CD4-positive, alpha-beta T cell treated with Interleukin-15 for 1 hour (primary cell): ENCODE measurements at places on chromosomes 2 and 18.

DNA sequence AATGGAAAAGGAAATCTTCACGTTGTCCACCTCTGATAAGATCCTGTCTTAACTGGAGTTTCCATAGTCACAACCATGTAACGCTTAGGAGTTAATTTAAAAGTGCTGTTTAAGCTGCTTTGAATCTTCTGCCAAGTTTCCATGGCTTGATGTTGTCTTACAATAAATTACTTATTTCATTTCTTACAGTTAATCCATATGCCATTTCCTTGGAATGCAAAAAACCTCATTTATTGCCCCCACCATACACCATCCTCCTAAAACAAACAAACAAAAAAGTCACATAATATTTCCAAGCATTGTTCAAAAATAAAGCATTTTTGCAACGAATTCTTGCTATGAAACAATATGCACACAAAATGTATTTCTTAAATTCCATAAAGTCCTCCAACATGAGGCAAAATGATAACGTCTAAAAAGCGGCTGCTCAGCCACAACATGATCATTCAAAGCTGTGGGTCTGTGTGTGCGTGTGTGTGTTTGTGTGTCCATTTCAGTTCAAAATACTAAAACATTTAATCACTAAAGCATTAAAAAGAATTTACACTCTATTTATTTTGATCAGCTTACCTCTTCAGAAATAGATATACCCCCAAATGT lies 46.8 kb upstream of the PXDN start:
- DNase-seq = no peak

DNA sequence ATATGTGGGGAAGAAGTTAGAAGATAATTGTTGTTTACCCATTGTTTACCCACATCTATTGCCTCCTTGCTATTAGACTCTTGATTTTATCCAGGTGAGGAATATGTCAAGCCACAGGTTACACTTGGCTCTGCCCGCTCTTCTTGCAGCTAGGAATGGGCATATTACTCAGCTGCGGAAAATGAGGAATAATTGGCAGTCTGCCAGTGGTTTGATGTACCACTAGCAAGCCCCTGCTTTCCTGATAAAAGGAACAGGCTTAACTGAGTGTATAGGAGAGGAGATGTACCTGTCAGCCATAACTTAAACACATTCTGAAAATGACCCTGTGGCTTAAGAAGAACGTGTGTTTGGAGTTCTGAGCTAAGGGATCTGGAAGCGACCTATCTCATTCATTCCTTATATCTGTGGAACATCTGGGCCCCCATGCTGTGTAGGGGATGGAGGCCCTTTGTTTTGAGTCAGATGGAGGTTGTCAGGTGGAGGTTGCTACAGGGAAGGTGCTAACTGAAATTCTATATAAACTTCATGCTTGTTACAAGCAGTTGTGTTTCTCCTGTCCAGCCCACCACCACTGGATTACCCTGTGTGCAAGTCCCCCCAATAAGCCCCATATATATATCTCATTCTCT lies 4.6 kb upstream of the FMNL2 start:
- no peak for DNase-seq

DNA sequence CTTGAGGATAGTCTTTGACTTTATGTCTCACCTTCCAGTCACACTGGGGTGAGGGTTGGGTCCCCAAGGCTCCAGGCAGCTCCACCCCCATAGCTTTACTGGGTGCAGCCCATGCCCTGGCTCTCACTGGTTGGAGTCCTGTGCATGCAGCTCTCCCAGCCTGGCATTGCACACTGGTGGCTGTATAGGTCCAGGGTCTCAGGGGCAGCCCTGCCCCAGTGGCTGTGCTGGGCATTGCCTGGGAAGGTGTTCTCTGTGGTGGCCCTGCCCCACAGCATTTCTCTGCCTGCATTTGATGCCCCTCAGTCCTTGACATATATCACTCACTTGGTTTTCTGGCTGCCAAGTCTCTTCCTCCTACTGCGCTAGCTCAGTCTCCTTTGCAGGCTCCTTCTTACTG lies 21.2 kb downstream of the MPHOSPH10 start:
- DNase-seq = no peak

DNA sequence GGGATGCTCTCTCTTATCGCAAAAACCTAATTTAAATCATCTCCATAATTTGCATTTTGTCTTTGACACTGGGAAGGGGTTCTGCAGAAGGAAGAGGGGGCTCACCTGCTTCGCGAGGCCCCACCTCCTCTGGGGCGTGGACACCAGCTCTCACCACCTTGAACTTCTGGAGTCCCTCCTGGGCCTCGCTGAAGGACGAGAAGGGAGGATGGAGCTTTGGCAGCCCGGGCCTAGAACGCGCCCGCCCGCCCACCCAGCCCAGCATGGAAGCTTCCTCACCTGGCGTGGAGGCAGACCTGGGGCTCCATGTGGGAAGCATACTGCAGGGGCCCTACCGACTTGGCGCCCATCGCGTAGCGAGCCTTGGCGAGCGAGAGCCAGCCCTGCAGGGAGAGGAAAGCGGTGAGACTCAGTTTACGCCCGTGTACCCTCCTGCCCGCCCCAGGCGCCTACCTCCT lies 1.1 kb upstream of the IMP4 start:
- DNase-seq = no peak

DNA sequence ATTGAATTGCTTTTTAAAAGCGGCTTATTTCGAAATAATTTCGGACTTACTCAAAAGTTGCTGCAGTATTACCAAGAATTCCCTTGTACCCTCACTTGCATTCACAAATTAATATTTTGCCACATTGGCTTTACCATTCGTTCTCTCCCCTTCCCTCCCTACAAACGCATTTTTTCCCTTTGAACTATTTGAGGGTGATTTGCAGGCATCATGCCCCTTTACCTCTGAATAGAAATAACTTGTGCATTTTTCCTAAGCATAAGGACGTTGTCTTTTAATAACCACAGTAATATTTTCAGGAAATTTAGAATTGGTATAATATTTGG lies 608 bp downstream of the CCDC138 start:
- DNase-seq = no peak

DNA sequence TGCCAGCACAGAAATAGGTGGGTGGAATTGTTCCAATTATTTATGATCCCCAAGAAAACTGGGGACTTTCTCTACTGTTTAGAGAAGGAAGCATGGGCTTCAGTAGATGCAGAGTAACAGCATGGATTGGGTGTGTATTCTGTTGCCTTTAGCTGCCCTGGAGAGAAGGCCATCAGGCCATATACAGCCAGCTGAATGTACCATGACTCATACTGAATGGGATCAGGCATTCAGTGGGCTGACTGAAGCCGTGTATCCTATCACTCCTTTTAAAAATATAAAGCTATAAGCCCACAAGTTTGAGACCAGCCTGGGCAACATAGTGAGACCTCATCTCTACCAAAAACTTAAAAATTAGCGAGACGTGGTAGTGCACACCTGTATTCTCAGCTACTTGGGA lies 16.7 kb upstream of the PLEKHM3 start:
- DNase-seq = no peak

DNA sequence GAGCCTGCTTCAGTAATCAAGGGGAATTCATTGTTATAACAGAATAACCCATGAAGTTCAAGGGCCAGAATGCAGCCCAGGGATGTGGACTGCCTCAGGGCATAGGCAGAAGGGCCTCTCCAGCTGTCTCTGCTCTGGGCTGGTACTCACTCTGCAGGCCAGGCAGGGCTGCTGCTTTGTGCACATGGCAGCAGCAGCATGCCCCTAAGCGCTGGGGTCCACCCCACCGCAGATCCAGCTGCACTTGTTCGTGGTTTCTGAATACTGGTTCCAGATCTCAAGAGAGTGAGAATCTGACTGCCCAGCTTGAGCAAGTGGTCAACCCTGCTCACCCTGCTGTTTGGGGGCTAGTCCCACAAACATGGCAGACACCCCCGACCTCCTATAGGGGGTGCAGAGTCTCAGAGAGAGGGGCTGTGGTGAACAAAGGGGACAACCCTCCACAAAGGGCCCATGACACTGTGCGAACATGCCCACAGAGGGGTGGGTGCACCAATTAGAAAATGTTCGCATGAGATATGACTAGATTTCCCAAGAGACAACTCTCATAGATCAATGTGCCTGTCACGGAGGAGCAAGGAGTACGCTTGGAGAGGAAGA lies 87.3 kb downstream of the ACTR3 start:
- DNase-seq = no peak

- DNase-seq = no peak
Measured at GRCh38 chr2:18265614-18266586, 294.6 kb downstream of the RDH14 start.

DNA sequence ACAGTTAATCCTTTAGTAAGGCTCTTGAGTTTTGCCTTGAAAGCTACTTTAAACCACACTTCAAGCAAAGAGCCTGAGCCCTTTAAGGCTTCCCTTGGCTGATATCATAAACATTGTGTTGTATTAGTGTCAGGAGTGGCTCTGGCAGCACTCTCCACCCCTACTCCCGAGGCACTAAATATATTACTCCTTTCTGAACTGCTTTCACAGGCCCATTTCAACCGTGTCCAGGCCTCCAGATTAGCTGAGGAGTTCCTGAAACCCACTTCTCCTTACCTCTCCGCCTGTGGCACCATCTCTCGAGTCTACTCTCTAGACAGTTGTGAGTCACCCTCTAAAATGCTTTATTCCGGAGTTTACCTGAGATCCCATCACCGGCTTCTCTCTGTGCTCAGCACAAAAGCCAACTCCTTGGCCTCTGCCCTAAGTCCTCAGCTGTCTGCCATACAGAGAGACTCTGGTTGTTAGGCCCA lies 14.4 kb upstream of the STON1 start:
- DNase-seq = no peak

GRCh38 chr18:711310-711656 lies 1.1 kb downstream of the ENOSF1 start:
- DNase-seq = no peak

- DNase-seq = no peak
Measured at GRCh38 chr2:121502781-121503180, 27.9 kb upstream of the RNU4ATAC start.

DNA sequence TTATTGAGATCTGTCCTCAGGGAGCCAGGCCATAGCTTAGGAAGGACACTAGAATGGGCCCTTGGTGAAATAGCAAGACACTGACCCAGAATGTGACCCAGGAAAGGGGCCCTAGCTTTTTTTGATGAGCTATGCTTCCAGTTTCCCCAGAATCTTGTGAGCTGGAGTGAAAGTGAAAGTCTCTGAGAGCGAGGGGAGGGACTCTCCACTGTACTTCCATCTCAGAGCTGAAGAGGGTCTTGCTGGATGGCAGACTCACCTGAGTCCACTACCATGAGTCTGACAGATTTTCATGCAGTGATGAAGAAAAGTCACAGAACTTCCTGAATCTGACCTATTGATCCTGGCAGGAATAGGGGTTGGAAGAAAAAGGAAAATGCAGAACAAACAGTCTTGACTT lies 3.1 kb downstream of the ARHGAP25 start:
- DNase-seq = peak; percentile 57

DNA sequence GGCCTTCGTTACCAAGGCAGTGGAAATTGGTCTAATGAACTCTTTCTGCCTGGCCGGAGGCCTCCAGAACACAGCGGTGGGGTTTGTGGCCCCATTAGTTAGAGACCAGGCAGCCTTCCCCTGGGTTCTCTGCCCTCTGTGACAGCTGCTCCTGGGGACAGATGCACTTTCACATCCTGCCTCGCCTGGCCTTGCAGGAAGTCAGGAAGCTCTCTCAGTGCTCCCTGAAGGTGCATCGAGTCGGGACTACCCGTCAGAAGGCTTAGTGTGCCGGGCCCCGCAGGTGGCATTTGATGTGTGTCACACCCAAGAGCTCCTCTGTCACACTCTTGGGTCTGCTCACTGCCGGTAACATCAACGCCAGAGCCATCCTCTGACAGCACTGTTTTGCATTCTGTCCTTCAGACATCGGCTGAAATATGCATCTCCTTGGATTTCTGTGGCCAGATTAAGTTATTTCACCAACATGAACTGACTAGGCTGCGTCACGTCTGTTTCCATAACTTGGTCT lies 158.3 kb downstream of the LDLRAD4 start:
- peak; percentile 74 for DNase-seq

DNA sequence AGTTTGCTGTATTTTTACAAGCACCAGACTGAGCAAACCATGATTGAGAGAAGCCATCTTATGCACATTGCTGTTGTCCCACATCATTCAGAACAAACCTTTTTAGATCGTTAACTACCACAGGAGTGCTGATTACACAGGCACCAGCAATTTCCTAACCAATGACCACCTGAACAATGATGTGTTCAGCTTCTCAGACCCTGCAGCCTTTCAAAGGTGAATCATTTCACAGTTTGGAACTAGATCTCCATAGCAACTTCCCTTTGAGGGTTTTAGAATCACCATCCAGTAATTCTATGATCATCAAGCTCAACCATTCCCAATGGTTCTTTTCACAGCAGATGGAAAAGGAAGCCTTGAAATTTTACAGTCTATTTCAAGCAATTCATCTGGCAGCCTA lies 71.4 kb downstream of the OLA1 start:
- DNase-seq = no peak

DNA sequence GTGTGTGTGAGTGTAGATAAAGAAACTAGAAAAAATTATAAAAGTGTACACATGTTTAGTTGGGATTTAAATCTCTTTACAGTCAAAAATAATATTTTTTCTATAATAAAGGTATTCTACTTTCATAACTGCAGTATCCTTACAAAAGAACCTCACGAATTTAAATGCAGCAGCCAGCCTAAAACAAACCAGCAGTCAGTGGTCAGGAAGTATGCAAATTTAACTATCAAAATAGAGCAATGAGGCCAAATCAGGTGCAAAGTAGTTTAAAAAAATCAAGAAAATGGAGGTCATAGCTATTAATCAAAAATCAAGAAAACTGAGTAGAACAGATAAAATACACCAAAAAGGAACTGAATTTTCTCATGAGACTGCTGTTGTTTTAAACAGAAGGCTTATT lies 407.1 kb downstream of the CDH19 start:
- no peak for DNase-seq

GRCh38 chr2:240440704-240441320 lies 5.3 kb downstream of the GPC1 start:
- no peak for DNase-seq

GRCh38 chr2:103789381-103790095 lies 1027.7 kb downstream of the TMEM182 start:
- no peak for DNase-seq

GRCh38 chr2:85714841-85715240 lies 20.7 kb downstream of the GNLY start:
- DNase-seq = no peak

DNA sequence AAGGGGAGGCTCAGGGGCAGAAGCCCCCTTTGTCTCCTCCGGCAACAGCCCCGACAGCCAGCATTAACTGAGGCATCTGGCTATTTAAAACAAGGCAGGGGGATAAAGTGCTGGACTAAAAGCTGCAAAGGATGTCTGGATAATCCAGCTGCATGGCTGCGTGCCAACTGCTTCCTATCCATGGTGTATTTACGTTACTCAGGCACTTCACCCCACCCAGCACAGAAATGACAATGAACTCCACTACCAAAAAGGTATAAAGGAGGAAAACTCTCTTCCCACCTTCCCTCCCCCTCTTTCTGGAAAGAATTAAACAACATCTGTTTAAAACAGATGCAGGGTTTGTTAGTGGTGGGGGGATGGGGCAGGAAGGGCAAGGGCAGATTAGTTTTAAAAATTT lies 82.5 kb downstream of the SPRED2 start:
- no peak for DNase-seq

DNA sequence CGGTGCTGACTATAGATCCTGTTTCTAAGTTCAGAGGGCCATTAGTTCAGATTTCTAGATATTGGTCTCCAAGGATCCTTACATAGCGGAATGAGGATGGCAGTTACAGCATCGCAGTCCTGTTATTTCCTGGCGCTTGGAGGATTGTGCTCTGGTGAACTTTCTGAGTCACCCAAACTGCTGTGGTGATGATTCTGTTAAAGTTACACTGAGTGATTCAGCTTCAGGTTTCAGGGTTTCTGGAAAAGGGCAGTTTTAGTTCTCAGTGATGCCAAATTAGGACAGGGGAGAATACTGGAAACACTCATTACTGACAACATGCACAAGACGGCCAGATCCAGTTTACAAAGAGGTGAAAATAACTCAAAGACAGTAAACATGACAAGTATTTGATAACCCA lies 52.1 kb upstream of the ANKRD62 start:
- no peak for DNase-seq
